Stimulated activated CD8-positive, alpha-beta memory T cell treated with anti-CD3 and anti-CD28 coated beads, Interleukin-12 subunit alpha, Interleukin-12 subunit beta, amount 100 ng/mL, for 4 hours (primary cell): ENCODE measurements at places on chromosomes 4 and X.

GRCh38 chrX:51496501-51497291, at the start of gene NUDT11:
Gene NUDT11, minus strand, starts transcription at chrX:51496592. Its CDS starts 148 bp downstream, at chrX:51496444.
- DNase-seq: peak; percentile 35

GRCh38 chrX:50613846-50614245, 143.2 kb upstream of the DGKK start:
- no peak for DNase-seq

GRCh38 chrX:45295259-45295986, 94.7 kb upstream of the DIPK2B start:
- no peak for DNase-seq

GRCh38 chrX:129932821-129933321, 26.9 kb downstream of the UTP14A start:
- no peak for DNase-seq

DNA sequence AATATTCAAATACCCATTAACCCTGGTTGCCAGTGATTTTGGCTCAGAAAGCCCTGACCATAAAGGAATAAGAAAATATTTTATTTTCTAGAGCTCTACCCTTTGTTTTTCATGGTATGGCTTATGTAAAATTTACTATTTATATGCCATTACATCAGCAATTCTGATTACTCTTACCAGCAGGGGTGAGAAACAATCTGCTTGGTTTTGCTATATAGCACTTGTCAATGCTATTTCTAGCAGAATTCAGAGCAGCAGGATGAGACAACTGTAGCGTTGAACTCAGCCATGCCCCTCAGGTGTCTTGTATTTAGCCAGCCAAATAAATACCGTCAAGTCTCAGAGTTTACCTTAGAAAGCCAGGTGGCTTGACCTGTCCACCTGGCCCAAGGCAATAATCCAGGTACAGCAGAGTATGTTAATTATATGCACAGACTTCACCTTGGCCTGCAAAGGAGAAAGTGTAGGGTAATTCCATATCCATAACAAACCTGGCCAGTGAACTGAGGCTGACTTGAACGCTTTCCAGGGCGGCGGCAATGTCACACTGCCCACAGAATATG, 1303.5 kb downstream of the RAPGEF2 start:
- no peak for DNase-seq

DNA sequence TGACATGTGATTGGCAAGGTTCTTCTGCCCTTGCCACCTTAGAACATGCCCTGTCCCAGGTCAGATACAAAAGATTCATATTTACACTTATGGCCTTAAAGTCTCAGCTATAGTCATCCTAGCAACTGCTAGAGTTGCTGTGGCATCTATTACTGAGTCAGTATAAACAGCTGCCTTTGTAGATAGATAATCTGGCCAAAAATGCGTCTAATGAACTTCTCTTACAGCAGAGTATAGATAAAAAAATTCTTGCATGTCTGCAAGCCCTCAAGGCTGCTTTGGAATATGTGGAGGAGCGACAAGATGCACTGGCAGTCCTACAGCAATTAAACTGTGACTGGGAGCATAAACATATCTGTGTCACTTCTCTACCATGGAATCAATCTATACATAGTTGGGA, 1209.7 kb upstream of the PABPC4L start:
- DNase-seq: no peak

DNA sequence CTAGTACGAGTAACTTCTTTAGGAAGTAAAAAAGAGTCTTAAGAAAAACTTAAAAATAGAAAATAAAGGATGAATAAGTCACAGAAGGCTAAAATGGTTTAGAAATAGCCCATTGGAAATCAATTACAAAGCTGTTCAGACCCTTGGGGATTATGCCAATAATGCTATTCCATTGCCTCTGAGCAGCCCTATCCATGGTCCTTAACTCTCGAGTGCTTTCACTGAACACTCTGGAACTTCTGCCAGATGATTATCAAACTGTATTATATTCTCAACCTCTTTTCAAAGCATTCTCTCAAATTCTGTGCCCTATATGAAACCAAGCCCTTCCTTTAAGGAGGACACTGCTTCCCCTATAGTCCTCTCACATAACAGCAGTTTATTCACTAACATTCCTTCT, 17.0 kb downstream of the SLC9B1 start:
- DNase-seq: no peak

GRCh38 chr4:152460488-152460887, 75.4 kb downstream of the FBXW7 start:
- DNase-seq: no peak

DNA sequence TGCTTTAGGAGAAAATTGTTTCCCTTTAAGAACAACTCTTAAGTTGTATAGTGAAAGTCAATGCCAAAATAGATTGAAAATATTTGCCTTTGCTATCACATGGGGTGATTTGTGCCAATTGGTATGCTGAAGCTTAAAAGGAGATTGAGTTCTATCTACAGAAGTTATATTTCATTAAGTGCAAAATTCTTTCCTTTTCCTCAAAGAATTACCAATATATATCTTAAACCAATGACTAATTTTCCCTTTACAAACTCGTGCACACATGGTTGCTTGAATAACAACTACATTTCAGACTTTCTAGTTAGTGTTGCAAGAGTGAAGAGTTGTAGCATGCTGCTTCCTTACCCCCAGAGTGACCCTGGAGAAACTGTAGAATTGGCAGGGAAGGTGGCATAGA, 990.0 kb upstream of the PABPC4L start:
- no peak for DNase-seq

GRCh38 chr4:189497516-189497915, 443.2 kb upstream of the FRG1 start:
- no peak for DNase-seq

DNA sequence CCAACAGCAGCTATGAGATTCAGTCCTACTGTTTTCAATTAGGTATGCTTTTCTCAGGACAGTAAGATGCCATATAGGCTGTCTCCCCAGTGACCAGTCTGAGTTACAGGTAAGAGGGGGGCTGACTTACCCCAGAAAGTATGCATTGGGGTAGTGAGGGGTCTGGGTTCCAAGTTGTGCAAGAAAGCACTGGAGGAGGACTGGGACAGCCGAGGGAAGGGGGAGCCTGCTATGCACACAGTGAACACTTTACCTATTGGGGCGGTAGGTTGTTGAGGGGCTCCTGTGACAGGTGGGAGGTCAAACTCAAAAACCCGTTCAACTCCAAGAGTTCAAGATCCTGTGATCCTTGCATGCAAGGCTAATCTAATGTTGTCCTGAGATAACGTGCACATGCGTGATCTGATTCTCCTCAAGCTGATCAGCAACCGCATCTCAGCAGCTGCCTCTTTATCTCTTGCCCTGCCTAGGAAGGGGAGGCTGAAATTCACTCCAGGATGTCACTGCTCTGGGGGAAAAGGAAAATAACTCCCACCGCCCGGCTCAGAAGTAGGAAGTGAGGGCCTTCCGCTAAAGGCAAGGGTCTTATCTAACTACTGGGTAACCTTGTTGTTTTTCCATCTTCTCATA, 108.8 kb upstream of the KIT start:
- DNase-seq: no peak

GRCh38 chrX:19121898-19122640, at the start of gene ADGRG2:
Gene ADGRG2, minus strand, starts transcription at chrX:19122468. Its CDS starts 53,634 bp downstream, at chrX:19068834.
- DNase-seq: no peak

GRCh38 chr4:169062897-169063244, 52.8 kb upstream of the CBR4 start:
- DNase-seq: no peak

- no peak for DNase-seq
Observed at GRCh38 chrX:8323356-8323755, 141.3 kb upstream of the VCX3B start.

DNA sequence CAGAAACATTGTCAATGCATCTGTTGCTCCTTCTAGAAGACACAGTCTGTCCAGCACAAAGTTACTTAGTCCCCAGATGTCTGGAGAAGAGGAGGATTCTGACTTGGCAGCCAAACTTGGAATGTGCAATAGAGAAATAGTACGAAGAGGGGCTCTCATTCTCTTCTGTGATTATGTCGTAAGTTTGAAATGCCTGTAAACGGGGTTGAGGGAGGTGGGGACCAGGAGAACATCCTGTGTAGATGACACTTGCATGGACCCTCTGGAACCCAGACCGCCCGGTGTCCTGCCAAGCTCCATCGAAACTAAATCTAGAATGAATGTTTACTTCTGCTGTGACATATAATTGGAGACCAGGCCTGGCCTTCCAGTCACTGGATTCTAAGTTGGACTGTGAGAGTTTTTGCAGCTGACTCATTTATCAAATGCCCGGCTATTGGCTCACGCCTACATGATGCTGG, 45.0 kb upstream of the MSANTD1 start:
- DNase-seq: no peak

DNA sequence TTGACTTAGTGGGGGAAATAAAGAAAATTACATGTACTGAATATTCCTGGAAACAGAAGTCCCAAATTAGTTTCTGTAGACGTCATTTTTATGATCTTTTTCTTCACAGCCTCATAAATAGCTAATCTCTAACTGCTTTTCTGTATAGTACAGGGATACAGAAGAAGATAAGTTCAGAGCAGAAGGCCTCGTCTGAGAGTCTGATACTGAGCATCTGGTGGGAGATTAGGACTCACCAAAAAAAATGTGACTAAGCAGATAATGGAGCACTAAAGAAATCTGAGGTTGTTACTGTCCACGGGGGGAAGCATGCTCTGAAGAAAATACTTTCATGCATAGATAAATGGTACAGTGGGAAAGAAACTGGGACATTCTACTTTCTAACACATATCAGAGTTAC, 115.3 kb upstream of the TRPC5 start:
- DNase-seq: no peak

DNA sequence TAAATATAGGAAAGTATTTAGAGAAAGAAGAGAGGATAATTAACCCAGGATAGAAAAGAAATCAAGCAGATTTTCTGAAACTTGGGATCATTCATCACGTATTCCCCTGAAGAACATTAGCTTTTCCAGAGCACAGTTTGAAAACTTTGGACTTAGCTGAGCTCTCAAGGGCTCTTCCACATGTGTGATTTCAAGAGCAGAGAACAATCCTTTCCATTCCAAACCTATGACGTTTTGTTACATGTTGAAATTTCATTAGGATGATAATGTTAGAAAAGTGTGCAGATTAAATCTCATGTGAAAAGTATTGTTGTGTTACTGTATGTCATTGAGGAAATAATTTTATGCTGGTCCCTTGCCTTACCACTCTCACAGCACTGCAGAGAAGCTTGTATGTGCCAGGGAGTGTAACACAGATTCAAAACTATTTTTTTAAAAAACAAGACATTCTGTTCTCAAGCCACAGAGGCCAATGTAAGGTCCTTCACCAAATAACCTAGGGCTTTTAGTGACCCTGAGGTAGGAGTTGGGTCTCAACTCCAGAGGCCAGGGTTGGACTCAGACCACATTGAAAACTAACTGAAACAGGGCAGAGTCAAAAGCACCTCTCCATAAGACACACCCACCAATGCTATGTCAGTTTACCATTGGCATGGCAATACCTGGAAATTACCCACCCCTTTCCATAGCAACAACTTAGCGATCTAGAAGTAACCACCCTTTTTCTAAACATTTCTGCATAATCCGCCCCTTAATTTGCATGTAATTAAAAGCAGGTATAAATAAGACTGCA, 141.3 kb downstream of the ANXA5 start:
- no peak for DNase-seq

- DNase-seq: no peak
Observed at GRCh38 chrX:131477498-131477897, 66.4 kb upstream of the OR13H1 start.

GRCh38 chrX:65574356-65574755, 39.8 kb upstream of the LAS1L start:
- DNase-seq: no peak

DNA sequence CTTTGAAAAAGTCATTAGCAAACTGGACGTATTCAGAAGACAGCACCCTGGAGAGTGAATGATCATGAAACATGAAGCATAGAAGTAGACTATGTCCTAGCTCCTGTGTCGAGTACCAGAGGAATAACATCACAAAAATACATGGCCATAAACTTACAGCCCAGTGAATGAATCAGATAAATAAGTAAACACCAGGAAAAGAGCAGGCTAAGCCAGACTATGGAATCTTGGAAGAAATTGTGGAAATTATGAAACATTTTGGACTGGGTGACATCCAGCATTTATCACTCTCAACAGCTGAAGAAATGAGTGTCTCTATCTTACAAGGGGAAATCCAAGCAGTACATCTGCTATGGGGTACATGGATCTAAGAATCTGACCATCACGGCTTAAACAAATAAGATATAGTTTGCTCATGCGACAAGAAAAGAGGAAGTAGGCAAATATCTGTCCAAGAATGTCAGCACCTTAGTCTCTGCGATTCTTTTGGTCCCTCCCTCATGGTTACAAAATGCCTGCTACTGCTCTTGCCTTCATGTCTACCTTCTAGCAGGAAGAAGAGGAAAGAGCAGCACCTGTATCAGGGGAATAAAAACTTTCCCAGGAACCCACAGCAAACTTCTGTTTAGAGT, 481.5 kb downstream of the BCOR start:
- no peak for DNase-seq

DNA sequence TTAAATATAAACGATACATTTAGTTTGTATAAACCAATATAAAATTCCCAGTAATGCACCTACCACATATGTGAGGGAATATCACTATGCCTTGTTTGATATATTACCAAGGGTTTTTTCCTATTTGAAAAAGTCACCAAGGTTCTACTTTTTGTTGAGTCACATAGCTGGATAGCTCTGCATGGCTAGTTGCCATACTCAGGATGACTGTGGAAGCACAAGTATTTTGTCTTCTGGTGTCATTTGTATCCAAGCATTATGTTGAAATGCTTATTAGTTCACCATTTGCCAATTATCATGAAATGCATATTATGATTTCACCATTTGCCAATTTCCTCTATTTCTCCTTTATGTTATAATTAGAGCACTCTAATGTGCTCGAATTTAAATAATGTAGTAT, 162.7 kb upstream of the TTC29 start:
- no peak for DNase-seq

- no peak for DNase-seq
Observed at GRCh38 chr4:168098248-168098717, 5.9 kb downstream of the ANXA10 start.
